ENCODE measurements at places on chromosomes 16 and 17. TPM values are rescaled to one million over a fixed set of nuclear protein-coding genes. Genes with fewer than 3 reads are reported as not detected.
A peak's percentile ranks its signal among the peaks of the same experiment; 100 is the strongest.

- peaks cover 5% of the 10 kb centered on the region for H3K4me1 ChIP-seq
- H3K27me3 ChIP-seq, result no peaks in the 10 kb centered on the region
- no peak overlapping the region for H3K27ac ChIP-seq
Observed at GRCh38 chr16:73126525-73126853, 78.6 kb upstream of the ZFHX3 start.

GRCh38 chr16:79564671-79565107, 35.8 kb downstream of the MAF start:
- no peak overlapping the region for H3K4me3 ChIP-seq
- no peaks in the 10 kb centered on the region for H3K27me3 ChIP-seq
- H3K27ac ChIP-seq, result no peak overlapping the region
- no peaks in the 10 kb centered on the region for H3K36me3 ChIP-seq

- peak overlapping the region; percentile 25 for H3K27ac ChIP-seq
- H3K27me3 ChIP-seq, result no peaks in the 10 kb centered on the region
- H3K4me3 ChIP-seq, result no peak overlapping the region
- peaks cover 7% of the 10 kb centered on the region for H3K36me3 ChIP-seq
- H3K4me1 ChIP-seq, result no peaks in the 10 kb centered on the region
Observed at GRCh38 chr16:48546774-48547173, 63.2 kb downstream of the N4BP1 start.

DNA sequence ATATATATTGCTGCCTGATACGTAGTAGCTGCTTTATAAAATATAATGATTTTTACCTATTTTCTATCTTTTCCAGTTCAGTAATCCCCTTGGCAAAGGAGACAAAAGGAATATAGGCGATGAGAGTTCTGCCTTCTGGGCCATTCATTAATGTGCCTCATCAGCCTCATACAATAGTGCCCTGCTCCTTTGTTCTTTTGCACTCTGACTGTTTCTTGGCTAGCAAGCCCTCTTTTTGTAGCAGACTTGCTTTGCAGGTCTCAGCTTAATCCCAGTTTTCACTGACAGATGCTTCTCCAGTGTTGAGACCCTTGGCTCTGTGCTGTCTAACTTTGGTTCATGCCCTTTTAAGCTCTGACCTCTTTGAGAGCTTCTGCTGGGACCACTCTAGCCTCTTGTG, 10.4 kb downstream of the HSD17B2 start:
- no peaks in the 10 kb centered on the region for H3K4me1 ChIP-seq
- no peak overlapping the region for H3K27ac ChIP-seq
- no peak overlapping the region for H3K4me3 ChIP-seq
- H3K36me3 ChIP-seq, result no peaks in the 10 kb centered on the region

GRCh38 chr17:4506175-4506813, 7.6 kb downstream of the SPNS2 start:
- H3K27ac ChIP-seq, result no peak overlapping the region
- H3K4me1 ChIP-seq, result no peaks in the 10 kb centered on the region
- H3K27me3 ChIP-seq, result no peaks in the 10 kb centered on the region
- DNase-seq, result no peak

DNA sequence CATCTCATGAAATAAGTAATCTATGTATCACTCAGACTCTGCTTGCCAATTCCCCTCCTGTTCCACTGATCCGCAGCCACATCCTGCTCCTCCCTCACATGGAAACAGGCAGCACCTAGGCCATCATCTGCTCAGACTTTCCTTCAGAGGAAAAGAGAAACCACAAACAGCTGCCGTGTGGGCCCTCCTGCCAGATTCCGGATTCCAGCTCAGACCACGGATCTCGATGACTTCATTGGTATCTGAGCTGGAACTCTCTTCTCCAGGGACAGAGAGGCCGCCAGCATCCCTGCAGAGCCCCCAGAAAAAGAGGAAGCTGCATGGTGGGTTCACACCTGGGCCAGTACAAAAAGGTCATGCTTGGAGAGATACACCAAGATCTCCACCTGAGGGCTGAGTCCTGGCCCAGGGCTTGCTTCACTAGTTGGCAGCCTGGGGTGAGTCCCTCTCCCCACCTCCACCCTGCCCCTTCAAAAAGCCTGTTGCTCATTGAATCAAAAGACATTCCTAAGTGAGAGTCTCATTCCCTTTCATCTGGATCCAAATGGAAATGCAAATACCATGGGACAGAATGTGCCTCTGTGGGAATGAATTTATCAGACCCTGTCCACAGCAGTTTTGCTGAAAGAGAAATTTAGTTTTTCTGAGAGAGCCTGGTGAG, 47.2 kb downstream of the HOXB1 start:
- H3K4me1 ChIP-seq, result peaks cover 4% of the 10 kb centered on the region
- peak; percentile 79 for DNase-seq
- H3K27ac ChIP-seq, result no peak overlapping the region
- H3K4me3 ChIP-seq, result no peak overlapping the region
- no peaks in the 10 kb centered on the region for H3K36me3 ChIP-seq

- H3K4me1 ChIP-seq, result no peaks in the 10 kb centered on the region
- H3K4me3 ChIP-seq, result no peak overlapping the region
- no peak for DNase-seq
- H3K27me3 ChIP-seq, result no peaks in the 10 kb centered on the region
- H3K27ac ChIP-seq, result no peak overlapping the region
Observed at GRCh38 chr17:38333635-38334295, 10.0 kb downstream of the GPR179 start.

DNA sequence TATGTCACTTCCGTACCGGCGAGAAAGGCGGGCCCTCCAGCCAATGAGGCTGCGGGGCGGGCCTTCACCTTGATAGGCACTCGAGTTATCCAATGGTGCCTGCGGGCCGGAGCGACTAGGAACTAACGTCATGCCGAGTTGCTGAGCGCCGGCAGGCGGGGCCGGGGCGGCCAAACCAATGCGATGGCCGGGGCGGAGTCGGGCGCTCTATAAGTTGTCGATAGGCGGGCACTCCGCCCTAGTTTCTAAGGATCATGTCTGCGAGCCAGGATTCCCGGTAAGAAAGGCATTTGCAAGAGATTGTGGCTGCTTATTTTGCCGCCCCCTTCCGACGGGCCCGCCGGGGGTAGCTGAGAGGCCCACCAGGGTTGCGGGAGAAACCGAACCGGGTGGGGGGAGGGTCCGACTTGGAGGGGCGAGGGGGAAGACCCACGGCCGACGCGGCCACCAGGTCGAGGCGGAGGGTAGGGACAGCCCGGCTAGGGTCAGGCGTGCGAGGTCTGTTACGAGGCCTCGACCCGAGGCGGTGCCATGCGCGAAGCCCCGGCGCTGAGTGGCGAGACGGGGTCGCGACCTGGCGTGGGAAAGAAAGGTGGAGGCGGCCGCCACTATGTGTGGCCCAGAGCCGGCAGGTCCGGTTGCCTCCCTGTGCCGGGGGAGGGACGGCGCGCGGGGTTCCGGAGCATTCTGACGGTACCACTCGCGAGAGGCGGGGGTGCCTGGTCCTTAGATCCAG, 6.7 kb upstream of the CD68 start:
- peak; percentile 100 for DNase-seq
- H3K27me3 ChIP-seq, result no peaks in the 10 kb centered on the region
- H3K36me3 ChIP-seq, result peaks cover 59% of the 10 kb centered on the region
- H3K4me3 ChIP-seq, result peak overlapping the region; percentile 100
- peak overlapping the region; percentile 100 for H3K27ac ChIP-seq
- H3K4me1 ChIP-seq, result peaks cover 15% of the 10 kb centered on the region

- H3K27me3 ChIP-seq, result peaks cover 68% of the 10 kb centered on the region
- H3K36me3 ChIP-seq, result no peaks in the 10 kb centered on the region
- peak; percentile 52 for DNase-seq
- H3K4me1 ChIP-seq, result peaks cover 16% of the 10 kb centered on the region
- H3K27ac ChIP-seq, result no peak overlapping the region
- no peak overlapping the region for H3K4me3 ChIP-seq
Observed at GRCh38 chr17:35449371-35449931, 885 bp upstream of the SLFN13 start.

DNA sequence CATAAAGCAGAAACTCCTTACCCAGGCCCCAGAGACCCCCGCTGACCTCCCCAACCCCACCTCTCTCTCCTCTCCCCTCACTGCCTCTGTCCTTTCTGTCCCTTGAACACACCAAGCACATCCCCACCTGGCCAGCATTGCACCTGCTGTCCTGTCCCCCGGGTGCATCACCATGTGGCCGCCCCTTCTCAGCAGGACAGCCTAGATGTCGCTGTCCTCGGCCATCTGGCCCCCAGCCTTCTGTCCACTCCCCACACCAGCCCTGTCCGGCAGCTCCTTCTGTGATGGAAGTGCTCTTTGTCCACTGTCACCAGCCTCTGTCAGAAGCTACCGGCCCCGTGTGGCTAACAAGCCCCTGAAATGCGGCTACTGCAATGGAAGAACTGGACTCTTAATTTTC, 12.3 kb upstream of the MPRIP start:
- H3K27me3 ChIP-seq, result no peaks in the 10 kb centered on the region
- H3K36me3 ChIP-seq, result no peaks in the 10 kb centered on the region
- DNase-seq, result no peak
- H3K27ac ChIP-seq, result no peak overlapping the region

DNA sequence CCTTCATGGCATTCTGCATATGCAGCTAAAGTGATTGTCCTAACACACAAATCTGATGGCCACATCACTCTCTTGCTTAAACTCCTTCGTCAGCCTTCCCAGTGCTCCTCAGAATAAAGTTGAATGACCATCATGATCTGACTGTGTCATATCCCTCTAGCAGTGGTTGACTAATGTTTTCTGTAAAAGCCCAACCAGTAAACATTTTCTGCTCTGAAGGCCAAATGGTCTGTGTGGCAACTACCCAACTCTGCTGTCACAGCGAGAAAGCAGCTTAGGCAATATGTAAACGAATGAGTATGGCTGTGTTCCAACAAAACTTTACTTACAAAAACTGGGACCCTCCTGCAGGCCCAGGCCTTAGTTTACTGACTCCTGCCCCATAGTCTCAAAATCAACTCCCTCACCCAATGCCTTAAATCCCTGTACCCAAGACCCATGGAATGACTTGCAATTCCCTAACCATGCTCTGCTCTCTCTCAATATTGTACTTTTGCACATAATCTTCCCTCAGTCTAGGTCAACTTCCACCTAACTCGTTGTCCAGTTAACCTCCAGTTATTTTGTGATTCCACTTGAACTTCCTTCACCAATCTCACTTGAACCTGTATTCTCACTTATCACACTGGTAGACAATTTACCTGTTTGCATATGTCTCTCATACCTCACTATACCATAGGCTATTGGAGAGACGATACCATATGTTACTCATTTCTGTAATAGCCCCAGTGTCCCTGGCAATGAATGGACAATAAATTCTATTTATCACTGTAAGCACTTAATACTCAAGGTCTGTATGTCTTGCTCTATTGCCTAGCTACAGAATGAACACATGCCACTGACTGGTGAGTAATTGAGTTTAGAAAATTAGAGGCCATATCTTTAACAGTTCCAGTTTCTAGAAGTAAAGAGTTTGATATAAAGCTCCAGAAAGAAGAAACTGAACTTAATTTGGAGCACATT, 29.1 kb downstream of the TMEM100 start:
- peak; percentile 91 for DNase-seq
- H3K4me1 ChIP-seq, result no peaks in the 10 kb centered on the region
- peak overlapping the region; percentile 74 for H3K27ac ChIP-seq
- no peaks in the 10 kb centered on the region for H3K27me3 ChIP-seq

DNA sequence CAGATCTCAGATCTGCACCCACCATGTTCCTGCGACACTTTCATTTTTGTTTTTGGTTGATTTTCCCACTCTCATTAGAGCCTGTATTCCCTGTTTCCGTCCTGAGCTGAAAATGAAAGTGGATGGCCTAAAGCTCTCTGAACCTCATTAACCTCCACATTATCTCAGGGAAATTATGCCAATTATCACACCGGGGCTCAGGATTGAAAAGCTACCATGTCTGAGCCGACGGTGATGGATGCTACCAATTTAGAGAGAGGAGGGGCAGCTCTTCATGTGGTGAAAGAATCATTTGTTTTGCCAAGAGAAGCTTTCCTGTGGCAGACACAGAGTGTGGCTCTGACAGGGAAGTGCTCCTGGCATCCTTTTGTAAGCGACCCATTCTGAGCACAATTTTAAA, 410.4 kb upstream of the CDH11 start:
- H3K4me1 ChIP-seq, result no peaks in the 10 kb centered on the region
- no peak overlapping the region for H3K4me3 ChIP-seq
- no peaks in the 10 kb centered on the region for H3K27me3 ChIP-seq
- peak; percentile 32 for DNase-seq

DNA sequence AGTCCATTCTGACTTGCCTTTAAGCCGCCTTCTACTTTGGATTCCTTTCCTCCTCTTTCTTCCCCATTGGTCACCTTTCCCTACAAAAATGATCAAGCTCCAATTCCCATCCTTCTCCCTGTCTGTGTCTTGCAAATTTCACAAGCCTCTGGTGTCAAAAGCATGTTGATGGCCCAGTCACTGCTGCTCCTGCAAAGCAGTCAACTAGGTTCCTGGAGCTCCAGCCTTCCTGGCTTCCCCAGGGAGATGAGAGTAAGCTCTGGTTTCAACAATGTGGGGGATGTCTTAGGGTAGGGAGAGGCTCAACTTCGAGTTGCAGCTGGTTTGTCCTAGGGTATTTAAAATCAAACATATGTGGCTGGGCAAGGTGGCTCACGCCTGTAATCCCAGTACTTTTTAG, 36.1 kb upstream of the HELZ start:
- H3K27me3 ChIP-seq, result no peaks in the 10 kb centered on the region
- no peaks in the 10 kb centered on the region for H3K4me1 ChIP-seq
- H3K36me3 ChIP-seq, result no peaks in the 10 kb centered on the region
- no peak overlapping the region for H3K27ac ChIP-seq

- peaks cover 1% of the 10 kb centered on the region for H3K36me3 ChIP-seq
- DNase-seq, result peak; percentile 92
- H3K4me1 ChIP-seq, result no peaks in the 10 kb centered on the region
- no peak overlapping the region for H3K27ac ChIP-seq
Observed at GRCh38 chr17:32672711-32673110, 185.9 kb downstream of the CDK5R1 start.

GRCh38 chr16:24977678-24978075, 37.5 kb downstream of the ARHGAP17 start:
- H3K27me3 ChIP-seq, result no peaks in the 10 kb centered on the region
- peak overlapping the region; percentile 41 for H3K27ac ChIP-seq
- peak; percentile 45 for DNase-seq
- H3K4me1 ChIP-seq, result peaks cover 14% of the 10 kb centered on the region
- H3K4me3 ChIP-seq, result no peak overlapping the region
- H3K36me3 ChIP-seq, result peaks cover 25% of the 10 kb centered on the region

- no peak overlapping the region for H3K4me3 ChIP-seq
- no peak for DNase-seq
- H3K4me1 ChIP-seq, result no peaks in the 10 kb centered on the region
- H3K36me3 ChIP-seq, result no peaks in the 10 kb centered on the region
- no peak overlapping the region for H3K27ac ChIP-seq
Observed at GRCh38 chr17:33667052-33667509, 374.0 kb upstream of the ASIC2 start.

The SLC35G6 gene
- total RNA-seq, result not detected

The PTX4 gene
- 0.31 TPM for total RNA-seq

The PRSS33 gene
- not detected for total RNA-seq

The VASN gene
- total RNA-seq, result 42.9 TPM

The HOXB5 gene
- total RNA-seq, result 2.6 TPM

The PSMD12 gene
- total RNA-seq, result 47.8 TPM

The CTRB2 gene
- total RNA-seq, result 14.6 TPM

The ALOX15B gene
- total RNA-seq, result 3.4 TPM

The NAGLU gene
- 69.8 TPM for total RNA-seq

All from lung (tissue), 17 donors.